ENCODE measurements at places on chromosomes 16 and 17.

DNA sequence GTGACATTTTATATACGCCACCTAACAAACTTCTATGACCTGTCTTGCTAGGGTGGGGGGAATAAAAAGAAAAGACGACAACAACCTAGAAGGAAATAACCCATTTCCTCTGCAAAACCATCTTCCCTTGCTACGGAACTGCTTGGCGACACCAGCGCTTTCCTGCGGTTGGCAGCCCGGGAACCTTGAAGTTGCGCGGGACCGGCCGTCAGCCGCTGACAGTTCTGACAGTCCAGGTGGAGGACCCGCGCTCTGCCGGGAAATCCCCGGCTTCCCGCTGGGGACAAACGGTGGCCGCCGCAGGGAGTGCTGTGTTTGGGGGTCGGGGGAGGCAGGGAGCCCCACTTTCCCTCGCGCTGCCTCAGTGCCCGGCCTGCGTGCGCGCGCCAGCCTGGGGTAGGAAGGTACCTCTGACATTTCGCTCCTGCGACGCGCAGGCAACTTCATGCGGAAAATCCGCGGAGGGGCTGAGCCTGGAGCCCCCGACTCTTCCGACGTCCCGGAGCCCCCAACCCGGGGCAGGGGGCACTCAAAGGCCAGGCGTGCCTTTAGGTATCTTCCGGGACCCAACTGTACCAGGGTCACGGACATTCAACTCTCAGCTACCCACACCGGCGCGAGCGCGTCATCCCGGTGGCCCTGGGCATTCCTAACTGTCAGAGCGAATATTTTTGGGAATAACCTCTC is 516 bp downstream of the SLC16A6 start:
- DNase-seq = no peak

GRCh38 chr16:3957344-3957980 is 76.9 kb upstream of the CREBBP start:
- DNase-seq = no peak

DNA sequence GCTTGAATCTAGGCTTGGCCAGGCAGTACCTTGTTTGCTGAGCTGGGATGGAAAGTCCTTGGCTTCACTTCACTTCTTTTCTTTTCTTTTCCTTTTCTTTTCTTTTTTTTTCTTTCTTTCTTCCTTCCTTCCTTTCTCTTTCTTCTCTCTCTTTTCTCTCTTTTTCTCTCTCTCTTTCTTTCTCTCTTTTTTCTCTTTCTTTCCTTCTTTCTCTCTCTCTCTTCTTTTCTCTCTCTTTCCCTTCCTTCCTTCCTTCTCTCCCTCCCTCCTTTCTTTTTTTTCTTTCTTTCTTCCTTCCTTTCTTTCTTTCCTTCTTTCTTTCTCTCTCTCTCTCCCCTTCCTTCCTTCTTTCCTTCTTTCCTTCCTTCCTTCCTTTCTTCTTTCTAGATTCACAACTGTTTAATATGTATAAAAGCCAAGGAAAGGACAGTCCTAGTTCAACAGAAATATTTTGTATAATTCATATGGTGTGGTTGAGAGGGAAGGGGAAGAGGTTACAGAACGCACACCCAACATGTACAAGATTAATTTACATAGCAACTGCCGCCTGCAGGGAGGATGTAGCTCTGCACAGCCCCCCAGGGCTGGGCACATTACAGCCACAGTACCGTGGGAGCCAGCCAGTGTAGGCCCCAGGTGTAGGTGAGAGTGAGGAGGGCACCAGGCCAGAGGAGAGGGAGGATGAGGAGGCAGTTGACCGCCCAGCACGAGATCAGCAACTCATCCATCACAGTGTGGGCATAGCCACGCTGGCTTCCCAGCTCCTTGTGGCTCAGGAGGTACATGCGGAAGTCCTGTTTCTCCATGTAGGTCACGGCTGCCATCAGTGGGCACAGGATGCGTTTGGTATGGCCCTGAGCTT is 9.7 kb upstream of the ITGB3 start:
- DNase-seq = no peak

DNA sequence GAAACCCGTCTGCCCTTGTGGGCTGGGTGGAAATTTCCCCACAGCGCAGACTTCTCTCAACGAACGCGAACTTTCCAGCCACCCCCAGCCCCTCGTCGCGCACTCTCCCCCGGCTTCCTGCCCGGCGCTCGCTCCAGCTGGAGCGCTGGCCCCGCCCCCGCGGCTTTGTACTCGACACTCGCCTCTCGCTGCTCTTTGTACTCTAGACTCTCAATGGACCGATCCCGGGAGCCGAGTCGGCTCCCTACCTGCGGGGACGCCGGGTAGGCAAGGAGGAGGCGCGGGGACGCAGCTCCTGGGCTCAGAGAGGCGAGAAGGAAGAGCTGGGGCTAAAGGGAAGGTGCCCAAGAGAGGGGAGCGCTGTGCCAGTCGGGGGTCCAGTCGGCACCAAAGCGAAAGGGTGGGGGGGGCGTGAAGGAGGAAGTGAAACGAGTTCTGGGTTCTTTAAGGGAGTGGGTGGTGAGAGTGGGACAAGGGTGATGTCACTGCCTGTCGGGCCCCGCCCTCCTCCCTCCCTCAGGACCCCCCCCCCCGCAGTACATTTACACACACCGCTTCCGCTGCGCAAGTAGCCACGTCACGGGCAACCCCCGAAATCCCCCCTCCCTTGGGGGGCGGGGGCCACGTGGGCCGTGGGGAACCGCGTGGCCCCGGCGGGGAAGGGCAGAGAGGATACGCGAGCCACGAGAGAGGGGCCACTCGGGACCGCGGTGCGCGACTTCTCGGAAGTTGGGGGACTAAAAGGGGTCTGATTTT is 9.7 kb downstream of the KDM6B start:
- DNase-seq = peak; percentile 67

DNA sequence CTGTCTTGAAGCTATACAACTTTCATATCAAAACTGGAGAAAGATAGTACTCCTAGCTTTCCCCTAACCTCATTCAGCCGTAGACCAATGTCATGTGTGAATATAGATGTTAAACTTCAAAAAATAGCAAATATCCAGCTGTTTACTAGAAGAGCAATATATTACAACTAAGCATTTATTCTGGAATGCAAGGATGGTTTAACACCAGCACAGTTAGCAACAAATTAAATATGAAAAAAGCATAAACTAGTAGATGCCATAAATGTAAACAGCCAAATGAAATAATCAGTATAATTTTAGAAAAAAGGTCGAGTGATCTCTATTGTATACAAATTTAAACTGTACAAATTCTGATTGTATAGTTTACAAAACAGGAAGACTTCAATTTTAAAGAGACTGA is 59.7 kb downstream of the SDR42E1 start:
- no peak for DNase-seq

- no peak for DNase-seq
Observed at GRCh38 chr17:65485388-65486299, 75.8 kb downstream of the AXIN2 start.

DNA sequence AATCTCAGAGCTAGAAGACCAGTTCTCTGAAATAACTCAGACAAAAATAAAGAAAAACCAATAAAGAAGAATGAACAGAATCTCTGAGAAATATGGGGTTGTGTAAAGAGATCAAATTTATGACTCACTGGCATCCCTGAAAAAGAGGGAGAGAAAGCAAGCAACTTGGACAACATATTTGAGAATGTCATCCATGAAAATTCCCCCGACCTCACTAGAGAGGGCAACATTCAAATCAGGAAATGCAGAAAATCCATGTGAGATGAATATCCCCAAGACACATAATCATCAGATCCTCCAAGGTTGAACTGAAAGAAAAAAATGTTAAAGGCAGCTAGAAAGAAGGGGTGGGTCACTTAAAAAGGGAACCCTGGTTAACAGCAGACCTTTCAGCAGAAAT is 32.1 kb downstream of the TANC2 start:
- DNase-seq = no peak

GRCh38 chr17:80761110-80761871 is 216.7 kb downstream of the RPTOR start:
- DNase-seq = peak; percentile 82

GRCh38 chr16:49924078-49924477 is 68.2 kb upstream of the ZNF423 start:
- peak; percentile 6 for DNase-seq

- DNase-seq = no peak
Observed at GRCh38 chr16:25007284-25007984, 7.7 kb downstream of the ARHGAP17 start.

DNA sequence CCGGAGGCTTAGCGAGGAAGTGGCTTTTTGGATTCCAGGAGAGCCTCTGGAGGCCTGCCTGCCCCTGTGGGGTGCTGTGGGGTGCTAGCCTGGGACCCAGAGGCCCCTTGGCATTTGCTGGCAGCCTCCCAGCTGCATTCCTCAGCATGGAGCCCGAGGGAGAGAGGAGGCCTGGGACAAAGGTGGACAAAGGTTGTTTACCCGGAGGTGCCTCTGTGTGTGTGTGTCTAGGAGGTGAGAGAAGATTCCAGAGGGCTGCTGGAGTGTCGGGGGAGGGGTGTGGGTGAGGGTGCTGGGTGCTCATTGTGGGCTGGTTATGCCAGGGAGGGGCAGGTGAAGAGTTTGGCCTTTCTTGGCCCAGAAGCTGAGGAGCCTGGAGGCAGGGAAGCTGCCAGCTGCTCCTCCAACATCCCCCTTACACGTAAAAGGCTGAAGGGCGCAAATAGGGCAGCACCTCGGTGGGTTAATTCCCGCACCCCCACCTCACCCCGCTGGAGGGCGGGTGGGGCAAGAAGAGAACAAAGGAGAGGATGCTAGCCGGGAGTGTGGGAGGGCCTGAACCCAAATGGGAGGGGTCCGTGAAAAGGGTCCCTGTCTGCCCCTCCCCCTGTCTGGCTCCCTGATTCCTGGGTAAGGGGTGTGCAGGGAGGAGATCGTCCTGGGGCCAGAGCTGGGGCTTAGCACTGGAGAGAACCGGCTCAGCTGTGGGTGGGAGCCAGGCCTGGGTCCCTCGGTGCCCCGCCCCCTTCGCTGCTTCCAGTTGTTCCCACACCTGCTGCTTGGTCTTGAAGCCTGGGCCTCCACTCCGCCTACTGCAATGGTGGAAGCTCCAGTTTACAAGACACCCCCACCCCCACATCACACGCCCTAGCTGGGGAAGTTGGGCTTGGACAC is 9.9 kb downstream of the HEXIM2 start:
- DNase-seq = no peak

GRCh38 chr16:11639925-11640899 is 28.0 kb upstream of the SNN start:
- DNase-seq = peak; percentile 87

DNA sequence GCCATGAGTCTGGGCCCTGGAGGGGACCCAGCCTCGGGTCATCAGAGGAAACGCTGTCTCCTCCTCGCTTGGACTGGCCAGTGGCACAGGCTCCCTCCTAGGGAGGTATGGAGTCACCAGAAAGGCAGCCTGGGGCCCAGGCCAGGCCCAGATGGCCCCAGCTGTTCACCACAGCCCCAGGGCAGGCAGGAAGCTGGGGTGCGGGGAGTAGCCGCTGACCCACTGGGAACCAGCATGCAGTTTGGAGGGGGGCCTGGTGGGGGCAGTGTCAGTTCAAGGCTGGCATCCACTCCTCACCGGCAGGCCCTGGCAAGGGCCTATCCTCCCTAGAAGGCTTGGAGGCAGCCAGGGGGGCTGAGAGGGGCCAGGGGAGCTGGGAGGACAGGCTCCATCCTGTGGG is 48.8 kb downstream of the SDK2 start:
- DNase-seq = no peak

GRCh38 chr17:76714822-76715495 is 4.2 kb upstream of the MXRA7 start:
- DNase-seq = no peak

DNA sequence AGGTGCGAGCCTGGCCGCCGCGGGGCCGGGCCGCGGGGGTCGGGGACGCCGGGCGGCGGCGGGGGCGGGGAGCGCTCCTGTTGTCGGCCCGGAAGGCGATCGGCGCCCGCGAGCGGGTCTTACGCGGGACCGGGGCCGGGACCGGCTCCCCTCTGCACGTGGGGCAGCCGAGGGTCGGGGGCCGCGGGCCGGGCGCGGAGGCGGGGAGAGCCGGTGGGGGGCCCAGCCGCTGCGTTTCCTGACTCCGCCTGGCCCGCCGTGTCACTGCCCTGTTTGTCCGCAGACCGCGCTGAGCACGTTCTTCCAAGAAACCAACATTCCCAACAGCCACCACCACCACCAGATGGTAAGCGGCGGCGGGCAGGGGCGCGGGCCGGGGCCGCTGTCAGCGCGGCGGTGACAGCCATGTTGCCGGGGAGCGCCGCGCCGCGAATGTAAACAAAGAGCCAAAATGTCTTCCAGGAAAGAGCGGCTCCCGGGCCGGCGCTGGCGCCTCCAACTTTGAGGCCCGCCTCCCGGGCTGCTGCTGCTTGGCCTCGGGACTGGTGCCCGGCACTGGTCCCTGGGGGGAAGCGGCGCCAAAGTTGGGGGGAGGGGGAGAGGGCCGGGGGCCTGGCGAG is 586 bp downstream of the UBALD2 start:
- no peak for DNase-seq

GRCh38 chr17:50129728-50130558 is at the start of gene SAMD14:
Gene SAMD14, minus strand, starts transcription at chr17:50130160. Its CDS starts 5,201 bp downstream, at chr17:50124959.
- DNase-seq = no peak

DNA sequence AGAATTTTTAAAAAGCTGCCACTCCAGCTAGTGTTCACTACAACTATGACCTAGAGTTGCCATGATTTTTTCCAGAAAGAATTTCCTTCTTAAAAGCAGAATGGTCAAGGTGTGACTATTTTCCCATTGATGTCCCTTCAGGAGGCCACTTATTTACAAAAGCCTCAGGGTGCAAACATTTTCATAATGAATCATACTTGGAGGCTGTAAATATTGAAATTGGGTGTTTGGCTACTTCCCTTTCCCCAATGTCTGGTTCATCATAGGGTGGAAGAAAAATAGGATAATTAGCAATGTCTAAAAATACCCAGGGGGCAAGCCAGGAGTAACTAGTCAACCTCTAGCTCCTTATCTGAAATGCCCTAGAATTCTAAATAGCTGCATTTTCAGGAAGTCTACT is 18.8 kb downstream of the AXIN2 start:
- no peak for DNase-seq

DNA sequence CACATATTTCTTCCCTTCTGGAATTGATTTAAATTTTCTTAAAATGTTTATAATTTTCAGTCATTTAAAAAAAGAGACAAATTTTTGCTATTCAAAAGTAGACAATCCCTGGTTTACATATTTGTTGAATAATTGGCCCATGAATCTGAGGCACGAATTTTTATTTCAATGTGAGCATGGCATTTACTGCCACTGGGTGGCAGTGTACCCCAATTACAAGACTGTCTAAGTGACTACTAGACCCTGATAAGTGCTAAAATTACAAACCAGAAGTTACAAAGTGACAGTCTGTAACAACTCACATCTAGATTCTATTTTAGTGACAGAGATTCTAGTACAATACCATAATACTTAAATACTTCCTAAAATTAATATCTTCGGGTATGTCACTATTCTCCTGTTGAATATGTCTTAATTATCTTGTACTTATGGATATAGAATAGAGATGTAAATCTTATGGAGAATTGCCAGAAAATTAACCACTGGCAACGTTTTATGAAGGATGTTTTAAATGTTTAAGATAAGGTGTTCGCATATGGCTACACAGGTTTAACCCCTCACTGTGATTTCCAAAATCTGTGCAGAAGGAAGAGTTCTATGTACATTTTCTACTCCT is 235.8 kb downstream of the MAP2K4 start:
- peak; percentile 43 for DNase-seq
